ENCODE measurements at places on chromosomes 11 and 22. TPM values are rescaled to one million over a fixed set of nuclear protein-coding genes. Genes with fewer than 3 reads are reported as not detected.

Gene THY1
- total RNA-seq, result 189 TPM

GRCh38 chr11:46127150-46127638 lies 5.9 kb upstream of the PHF21A start:
- peak; percentile 75 for DNase-seq

Gene FEN1
- total RNA-seq, result 145 TPM

- DNase-seq, result peak; percentile 85
Observed at GRCh38 chr11:10454878-10455631, at the start of gene AMPD3. TSS of gene AMPD3 (plus strand) at chr11:10455264. CDS start at chr11:10461520, 6,256 bp downstream.

DNA sequence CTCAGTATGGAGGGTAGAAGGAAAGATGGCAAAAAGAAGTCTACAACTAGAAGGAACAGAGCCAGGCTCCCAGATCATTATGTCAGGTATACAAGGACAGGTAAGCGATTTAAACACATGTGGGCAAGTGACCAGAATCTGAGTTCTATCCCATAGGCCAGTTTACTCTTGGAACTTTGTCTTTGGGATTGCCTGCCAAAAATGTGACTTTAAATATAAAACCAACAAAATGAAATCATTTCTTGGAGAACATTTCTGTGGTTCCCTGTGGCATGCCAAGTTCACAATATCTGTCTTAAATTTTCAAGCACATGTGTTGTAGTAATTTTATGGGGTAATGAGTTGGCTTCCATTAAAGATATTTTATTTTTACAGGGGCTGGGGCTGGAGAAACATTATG lies 141.0 kb downstream of the SLC17A6 start:
- no peak for DNase-seq

- no peak for DNase-seq
Observed at GRCh38 chr11:128871168-128871610, 4.1 kb upstream of the KCNJ1 start.

GRCh38 chr11:68390315-68390714 lies 70.2 kb upstream of the PPP6R3 start:
- no peak for DNase-seq

DNA sequence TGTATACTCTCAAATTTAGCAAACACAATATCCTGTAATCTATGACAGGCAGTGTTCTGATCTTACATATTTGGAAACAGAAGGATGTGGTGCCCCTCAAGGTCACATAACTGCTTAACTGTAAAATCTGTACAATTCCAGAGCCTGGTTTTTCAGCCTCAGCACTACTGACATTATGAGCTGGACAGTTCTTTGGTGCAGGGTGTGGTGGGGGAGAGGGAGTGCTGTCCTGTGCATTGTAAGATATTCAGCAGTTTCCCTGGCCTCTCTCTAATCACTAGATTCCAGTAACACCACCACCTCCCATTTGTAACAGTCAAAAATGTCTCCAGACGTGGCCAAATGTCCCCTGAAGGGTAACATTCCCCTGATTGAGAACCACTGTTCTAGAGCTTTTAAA lies 1.8 kb upstream of the OR5B21 start:
- DNase-seq, result no peak

DNA sequence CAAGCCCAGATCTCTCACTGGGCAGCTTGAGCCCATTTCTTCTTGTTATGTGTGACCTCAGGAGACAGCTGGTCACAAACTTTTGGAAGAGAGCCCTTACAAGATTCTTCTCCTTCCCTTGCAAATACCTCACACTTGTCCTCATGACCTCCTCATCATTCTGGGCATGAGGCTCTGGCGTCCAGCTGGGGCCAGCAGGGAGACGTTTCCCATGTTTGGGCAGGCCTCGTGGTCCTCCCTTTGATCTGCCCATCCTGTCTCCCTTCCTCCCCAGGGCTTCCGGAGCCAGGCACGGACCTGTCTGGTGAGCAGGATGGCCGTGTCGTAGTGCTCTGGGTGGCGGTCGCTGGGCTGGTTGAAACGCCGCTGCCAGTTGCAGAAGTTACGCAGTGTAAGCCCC lies 9.7 kb downstream of the ADAMTS8 start:
- no peak for DNase-seq

Gene NXPE4
- not detected for total RNA-seq

- DNase-seq, result no peak
Observed at GRCh38 chr22:42957958-42958357, 57.0 kb downstream of the PACSIN2 start.

Gene HOATZ
- not detected for total RNA-seq

- DNase-seq, result no peak
Observed at GRCh38 chr11:21582791-21583190, 610.1 kb upstream of the ANO5 start.

DNA sequence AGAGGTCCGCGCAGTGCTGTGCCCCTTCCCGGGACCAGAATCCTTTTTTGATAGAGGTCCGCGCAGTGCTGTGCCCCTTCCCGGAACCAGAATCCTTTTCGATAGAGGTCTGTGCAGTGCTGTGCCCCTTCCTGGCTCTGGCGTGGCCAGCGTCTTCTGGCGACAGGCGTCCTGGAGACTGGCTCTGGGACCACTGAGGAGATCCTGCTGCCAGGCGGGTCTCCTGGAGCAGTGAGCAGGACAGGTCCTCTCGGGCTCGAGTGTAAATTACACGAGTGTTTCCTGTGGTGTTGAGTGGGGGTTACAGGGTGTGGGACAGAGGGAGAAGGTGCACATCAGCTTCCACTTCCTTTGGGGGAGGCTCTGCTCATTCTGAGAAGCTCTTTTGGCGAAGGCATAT lies 98.1 kb downstream of the TBC1D22A start:
- DNase-seq, result no peak

Gene CLDN5
- total RNA-seq, result not detected

DNA sequence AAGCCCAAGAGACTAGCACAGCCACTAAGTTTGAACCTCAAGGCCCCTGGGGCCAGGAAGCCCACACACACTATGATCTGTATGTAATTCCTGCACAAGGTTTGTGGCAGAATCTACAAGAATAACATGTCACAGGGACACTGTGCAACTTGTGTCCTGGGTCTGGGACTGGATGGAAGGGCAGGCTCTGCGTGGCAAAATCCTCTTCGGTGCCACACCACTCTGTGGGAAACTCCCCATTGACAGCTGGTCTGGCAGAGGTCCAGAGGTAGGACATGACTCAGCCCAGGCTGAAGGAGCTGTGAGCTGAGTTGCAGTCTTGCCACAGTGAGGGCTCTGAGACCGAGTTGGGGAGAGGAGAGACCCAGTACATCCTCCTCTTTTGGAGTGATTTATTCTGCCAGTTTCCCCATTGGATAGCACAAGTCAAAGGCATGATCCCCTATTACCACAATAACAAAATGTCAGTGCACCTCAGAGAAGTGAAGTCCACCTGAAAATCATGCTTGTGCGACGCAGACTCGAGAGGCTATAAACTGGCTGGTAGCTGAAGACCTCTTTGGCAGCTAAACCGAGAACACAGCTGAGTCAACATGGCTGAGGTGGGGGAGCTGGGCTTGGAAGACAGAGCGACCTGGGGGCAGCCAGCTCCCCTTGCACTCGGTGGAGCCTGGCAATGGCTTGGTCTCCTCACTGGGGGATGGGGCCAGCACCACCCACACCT lies 23.3 kb upstream of the SERPIND1 start:
- peak; percentile 90 for DNase-seq

GRCh38 chr11:12287009-12287373 lies 90.4 kb upstream of the PARVA start:
- peak; percentile 94 for DNase-seq

DNA sequence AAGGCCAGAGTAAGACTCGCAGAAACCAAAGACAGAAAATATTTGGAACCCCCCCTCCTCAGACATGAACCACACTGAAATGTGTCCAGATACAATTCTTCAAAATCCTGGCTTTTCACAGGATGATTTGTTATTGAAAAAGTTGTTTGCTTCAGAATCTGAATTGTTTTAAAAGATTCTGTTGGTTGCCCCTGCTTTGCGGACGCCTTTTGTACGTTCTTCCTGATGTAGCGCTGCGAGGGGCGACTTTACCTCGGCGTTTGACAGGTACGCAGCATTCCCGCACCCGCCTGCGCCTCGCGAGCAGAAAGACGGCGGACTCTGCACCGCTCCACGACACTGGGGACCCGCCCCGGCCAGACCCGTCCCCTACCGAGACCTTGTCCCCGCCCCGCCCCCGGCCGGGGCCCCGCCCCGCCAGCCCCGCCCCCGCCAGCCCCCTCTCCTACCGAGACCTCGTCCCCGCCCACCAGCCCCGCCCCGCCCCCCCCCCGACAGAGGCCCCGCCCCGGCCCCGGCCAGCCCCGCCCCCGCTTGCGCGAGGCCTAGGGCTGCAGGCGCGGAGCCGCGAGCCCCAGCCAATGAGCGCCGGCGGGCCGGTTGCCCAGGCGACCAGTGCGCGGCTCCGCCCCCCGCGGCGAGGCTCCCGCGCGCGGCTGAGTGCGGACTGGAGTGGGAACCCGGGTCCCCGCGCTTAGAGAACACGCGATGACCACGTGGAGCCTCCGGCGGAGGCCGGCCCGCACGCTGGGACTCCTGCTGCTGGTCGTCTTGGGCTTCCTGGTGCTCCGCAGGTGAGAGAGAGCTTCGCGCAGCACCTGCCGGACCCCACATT lies at the start of gene GLB1L2:
TSS of gene GLB1L2 (plus strand) at position 635 of the 835 bp plus-strand sequence. CDS start at position 709, 74 bp downstream.
- peak; percentile 78 for DNase-seq

- DNase-seq, result no peak
Observed at GRCh38 chr11:109037856-109038780, 373.2 kb downstream of the DDX10 start.

DNA sequence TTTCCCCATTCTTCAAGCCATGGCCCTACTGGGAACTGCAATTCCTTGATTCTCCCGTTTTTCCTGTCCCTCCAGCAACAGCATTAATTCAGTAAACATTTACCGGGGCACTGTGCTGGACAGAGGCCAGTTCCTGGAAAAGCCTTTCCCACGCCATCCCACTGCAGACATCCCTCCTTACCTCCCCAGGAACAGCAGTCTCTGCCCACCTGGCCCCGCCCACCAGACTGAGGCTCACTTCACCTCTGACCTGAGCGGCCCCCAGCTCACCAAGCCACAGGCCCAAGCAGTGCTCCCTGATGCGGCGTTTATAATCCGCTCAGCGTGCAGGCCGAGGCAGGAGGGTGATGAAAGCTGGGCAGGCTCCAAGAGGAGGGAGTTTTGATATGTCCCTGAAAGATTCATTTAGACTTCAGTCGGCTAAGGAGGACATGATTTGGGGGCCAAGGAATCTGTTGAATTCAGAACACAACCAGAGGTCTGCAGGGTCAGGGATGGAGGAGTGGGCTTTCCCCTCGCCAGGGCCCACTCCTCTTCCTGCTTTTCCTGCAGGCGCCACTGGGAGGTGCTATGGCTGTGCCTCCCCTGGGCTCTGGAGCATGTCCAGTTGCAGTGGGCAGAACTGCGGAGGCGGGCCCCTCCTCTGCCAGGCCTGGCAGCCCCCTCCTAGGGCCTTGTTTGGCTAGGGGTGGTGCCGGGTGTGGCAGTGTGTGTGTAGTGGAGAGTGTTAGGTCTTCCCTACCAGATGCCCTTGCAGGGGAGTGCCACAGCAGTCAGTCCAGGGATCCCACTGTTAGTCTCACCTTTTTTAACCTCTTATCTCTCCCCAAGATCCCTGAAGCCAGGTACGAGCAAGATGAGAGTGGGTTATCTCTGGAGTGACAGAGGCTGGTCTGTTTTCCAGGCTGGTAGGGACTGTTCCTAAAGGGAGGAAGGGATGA lies 1.4 kb upstream of the TAGLN start:
- DNase-seq, result peak; percentile 28

GRCh38 chr11:27482793-27483192 lies 10.2 kb upstream of the LGR4 start:
- no peak for DNase-seq

- no peak for DNase-seq
Observed at GRCh38 chr11:93370260-93370659, 39.7 kb downstream of the DEUP1 start.

- DNase-seq, result no peak
Observed at GRCh38 chr11:17864478-17864941, 129.9 kb downstream of the KCNC1 start.

DNA sequence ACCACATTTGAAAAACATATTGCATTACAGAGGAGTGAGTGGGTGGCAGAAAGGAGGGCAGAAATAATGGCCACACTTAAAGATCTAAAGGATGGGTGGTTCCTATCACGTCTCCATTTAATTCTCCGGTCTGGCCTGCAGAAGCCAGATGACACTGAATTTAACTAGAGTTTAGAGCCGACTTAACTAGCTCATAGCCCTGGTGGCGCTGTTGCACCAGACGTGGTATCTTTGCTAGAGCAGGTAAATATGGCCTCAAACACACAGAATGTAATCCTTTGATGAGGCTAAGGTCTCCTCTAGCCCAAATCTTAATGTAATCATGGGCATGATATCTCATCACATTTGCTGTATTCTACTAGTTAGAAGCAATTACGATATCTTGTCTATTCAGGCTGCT lies 51.5 kb upstream of the GAL start:
- DNase-seq, result peak; percentile 67

Gene OR4C45
- total RNA-seq, result not detected

DNA sequence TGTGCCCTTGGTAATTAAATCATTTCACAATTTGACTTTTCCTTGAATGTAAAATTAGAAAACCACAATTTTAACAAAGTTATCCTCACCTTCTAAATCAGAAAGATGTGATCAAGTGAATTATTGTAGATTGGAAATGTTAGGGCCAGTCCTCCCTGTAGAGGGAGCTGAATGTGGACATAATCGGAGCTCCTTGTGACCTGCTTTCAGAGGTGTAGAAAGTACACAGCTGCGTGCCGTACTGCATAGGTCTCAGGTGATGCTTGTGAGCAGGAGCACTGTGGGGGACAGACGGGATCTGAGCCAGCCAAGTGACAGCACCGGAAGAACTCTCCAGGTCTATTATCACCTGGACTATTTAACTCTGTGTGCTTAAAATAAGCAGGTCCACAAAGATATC lies 338.0 kb downstream of the AASDHPPT start:
- DNase-seq, result no peak

DNA sequence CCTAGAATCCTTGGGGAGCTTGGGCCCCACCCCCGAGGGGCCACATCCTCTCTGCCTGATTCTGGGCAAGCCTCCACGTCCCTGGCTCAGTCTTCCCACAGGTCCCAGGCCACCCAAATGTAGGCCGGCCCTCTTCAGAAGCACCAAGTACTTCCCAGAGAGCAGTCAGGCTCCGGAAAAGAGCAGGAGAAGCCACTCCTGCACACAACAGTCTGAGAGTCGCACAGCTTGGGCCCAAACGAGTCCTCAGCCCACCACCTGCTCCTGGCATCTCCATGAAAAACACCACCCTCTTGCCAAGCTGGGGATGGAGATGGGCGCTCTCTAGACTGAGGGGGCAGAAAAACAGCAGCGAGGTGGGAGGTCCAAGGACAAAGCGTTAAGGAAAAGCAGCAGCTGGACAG lies 15.4 kb downstream of the EHD1 start:
- no peak for DNase-seq

DNA sequence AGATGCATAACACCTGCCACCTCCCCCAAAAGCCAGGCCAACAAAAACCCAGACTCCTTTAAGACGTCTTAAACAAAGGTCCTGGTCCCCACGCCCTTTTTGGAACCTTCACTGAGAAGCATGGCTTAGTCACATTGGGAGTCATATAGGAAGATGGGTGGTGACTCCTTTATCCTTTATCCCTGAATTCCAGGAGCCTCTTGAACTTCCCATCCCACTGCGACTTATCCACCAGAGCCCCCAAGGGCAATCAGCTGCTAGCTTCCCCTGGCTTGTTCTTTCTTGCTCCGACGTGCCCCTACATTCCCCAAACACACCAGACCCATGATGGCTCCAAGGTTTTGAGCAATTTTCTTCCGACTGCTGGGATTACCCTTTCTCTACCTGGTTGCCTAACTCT lies 567.0 kb upstream of the CADM1 start:
- no peak for DNase-seq

All from Daoy (cell line).